ENCODE measurements at places on chromosomes 1 and 21. TPM values are rescaled to one million over a fixed set of nuclear protein-coding genes. Genes with fewer than 3 reads are reported as not detected.

Gene FBLIM1
- total RNA-seq, result 96.9 TPM

GRCh38 chr1:112888630-112889029 is 67.4 kb downstream of the SLC16A1 start:
- no peaks in the 10 kb centered on the region for H3K27me3 ChIP-seq
- DNase-seq, result no peak
- H3K4me1 ChIP-seq, result no peaks in the 10 kb centered on the region

Gene EXO1
- total RNA-seq, result not detected

Gene FAM229A
- not detected for total RNA-seq

Gene CYP4X1
- 3.5 TPM for total RNA-seq

DNA sequence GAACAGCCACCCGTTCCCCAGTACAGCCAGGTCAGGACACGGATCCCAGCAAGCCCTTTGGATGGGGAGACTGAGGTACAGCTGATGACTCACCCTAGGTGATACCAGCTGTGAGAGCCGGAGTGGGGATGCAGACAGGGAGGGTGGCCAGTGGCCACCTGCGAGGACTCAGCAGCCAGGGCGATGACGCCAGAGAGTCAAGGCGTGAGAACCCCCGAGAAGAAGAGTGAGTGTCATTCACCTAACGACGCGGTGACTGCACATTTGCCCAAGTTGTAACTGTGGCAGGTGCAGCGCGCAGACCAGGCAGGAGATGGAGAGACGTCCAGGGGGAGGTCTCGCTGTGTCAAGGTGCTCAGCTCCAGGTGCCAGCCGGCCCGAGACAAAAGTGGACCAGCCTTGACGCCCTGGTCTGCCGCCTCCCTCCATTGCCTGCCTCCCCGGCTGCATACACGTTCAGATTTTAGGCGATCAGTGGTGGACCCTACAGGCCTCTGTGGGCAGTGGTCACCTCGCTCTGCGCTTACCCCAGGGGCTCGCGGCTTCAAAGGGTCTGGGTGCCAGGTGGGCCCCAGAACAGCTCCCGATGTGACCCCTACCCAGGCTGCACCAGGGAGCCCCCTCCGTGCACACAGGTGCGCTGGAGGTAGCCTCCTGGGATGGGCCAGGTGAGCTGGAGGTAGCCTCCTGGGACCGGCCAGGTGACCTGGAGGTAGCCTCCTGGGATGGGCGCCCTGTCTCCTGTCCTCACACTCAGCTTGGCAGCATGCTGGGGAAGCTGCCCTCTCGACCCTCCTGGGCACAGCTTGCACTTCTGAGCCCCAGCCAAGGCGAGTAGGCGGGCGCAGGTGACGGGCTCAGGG is 11.9 kb downstream of the LRRC3 start:
- H3K27ac ChIP-seq, result no peak overlapping the region
- no peaks in the 10 kb centered on the region for H3K4me1 ChIP-seq
- H3K36me3 ChIP-seq, result no peaks in the 10 kb centered on the region
- no peak overlapping the region for H3K4me3 ChIP-seq
- DNase-seq, result no peak
- H3K27me3 ChIP-seq, result no peaks in the 10 kb centered on the region

GRCh38 chr1:75131565-75132241 is 2.5 kb upstream of the LHX8 start:
- no peak overlapping the region for H3K27ac ChIP-seq
- peaks cover 11% of the 10 kb centered on the region for H3K4me1 ChIP-seq
- peaks cover 62% of the 10 kb centered on the region for H3K27me3 ChIP-seq
